ENCODE measurements at places on chromosomes 13 and 19. TPM values are rescaled to one million over a fixed set of nuclear protein-coding genes. Genes with fewer than 3 reads are reported as not detected.

ZNF726 gene
- total RNA-seq: 4.1 TPM

DNA sequence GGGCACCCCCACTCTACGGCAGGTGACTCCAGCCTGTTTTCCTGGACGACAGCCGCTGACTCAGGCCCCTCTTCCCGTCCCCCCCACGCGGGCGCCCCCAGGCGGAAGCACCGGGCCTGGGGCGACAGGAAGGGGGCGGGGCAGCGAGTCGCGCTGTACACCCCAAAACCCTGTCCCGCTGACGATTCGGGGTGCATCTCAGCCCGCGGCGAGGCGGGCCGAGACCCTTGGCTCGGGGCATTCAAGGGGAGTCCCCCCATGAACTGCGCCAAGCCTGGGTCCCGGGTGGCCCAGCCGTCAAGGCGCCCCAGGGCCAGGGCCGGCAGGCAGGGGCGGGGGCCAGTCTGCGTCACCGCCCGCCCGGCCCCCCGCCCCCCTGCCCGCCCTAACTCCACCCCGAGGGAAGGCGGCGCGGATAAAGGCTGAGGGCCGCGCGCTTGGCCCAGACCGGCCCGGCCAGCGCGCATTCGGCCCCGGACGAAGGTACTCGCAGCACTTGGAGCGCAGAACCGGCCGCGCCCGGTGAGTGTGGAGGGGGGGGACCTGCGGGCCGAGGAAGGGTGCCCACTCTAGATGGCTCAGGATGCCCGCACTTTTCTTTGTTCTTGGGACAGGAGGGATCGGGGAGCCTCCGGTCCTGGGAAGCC, at the start of gene MIDN:
Gene MIDN, plus strand, starts transcription at position 445 of the 647 bp plus-strand sequence. CDS start 1,714 bp downstream, outside the sequence.
- DNase-seq: peak; percentile 96

- no peak for DNase-seq
Measured at GRCh38 chr13:43757266-43757665, 29.5 kb downstream of the ENOX1 start.

DNA sequence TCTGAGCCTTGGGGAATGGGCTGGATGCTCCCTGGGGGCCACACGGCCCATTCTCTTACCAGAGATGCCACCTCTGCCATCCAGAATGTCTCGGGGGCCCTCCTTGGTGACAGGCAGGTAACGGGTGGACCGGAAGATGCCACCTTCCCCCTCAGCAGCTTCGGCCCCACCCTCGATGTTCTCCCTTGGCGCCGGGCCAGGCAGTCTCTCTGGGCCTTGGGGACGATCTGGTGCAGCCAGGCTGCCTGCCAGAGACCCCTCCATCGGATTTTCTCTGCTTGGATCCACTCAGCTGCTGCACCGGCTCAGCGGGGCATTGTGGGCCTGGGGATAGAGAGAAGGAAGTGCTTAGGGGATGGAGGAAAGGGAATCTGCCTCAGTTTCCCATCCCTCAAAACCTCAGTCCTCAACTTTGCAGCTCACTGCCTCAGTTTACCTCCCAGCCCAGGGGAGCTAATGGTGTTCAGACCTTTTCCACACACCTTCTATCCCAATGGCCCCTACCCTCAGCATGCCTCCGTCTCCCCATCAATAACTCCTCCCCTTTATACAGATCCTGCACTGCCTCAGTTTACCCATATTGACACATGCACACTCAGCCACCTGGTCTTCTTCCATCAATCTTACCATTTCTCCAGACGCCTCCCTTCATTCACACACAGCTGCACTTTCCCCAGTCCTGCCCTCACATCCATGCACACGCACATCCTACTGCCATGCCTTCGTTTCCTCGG, 1.5 kb downstream of the WIZ start:
- no peak for DNase-seq

- peak; percentile 90 for DNase-seq
Measured at GRCh38 chr13:77698201-77699058, 943 bp downstream of the SLAIN1 start.

GRCh38 chr19:32265995-32266394, 79.4 kb upstream of the ZNF507 start:
- no peak for DNase-seq
